ENCODE measurements at places on chromosomes 12 and 14.
A peak's percentile ranks its signal among the peaks of the same experiment; 100 is the strongest.

DNA sequence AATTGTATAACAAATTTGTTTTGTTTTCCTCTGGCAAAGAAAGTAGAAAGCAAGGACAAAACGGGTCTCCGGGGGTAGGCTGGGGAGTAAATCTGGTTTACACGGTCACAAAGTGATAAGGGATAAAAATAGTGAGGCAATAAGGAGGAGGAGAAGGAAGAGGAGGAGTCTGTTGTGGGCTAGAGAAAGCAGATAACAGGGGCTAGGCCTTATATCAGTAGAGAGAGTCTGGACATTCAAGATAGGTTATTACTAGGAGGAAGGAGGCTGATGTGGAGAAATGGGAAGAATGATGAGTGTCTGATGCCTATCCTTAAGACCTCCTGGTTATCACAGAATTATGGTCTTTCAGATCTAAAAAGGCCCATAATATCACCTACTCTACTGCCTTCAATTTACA lies 83.2 kb upstream of the SSTR1 start:
- no peak for DNase-seq

GRCh38 chr12:130791629-130792028 lies 47.4 kb downstream of the STX2 start:
- DNase-seq = no peak

- no peak for DNase-seq
Measured at GRCh38 chr14:79571366-79571765, 639.9 kb downstream of the DIO2 start.

DNA sequence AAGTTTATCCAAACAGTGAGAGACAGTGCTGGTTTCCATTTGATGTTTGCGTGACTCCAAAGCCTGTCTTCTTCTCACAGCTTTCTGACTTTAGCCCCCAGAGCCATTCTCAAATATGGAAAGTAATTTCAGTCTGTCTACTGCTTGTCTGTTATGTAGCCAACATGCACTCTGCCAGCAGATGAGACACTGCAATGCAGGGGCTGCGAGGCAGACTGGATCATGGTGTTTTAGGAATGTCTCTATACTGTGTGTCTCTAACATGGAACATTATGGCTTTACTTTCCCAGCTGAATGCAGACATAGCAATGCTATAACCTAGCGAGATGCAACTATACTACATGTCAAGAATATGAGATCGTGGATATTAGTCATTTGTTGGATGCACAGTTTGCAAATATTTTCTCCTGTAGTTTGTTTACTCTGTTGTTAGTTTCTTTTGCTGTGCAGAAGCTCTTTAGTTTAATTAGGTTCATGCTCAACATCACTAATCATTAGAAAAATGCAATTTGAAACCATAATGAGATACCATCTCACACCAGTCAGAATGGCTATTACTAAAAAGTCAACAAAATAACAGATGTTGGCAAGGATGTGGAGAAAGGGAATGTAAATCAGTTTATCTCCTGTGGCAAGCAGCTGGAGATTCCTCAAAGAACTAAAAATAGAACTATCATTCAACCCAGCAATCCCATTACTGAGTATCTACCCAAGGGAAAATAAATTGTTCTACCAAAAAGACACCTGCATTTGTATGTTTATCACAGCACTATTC lies 235.8 kb upstream of the TMTC1 start:
- no peak for DNase-seq

DNA sequence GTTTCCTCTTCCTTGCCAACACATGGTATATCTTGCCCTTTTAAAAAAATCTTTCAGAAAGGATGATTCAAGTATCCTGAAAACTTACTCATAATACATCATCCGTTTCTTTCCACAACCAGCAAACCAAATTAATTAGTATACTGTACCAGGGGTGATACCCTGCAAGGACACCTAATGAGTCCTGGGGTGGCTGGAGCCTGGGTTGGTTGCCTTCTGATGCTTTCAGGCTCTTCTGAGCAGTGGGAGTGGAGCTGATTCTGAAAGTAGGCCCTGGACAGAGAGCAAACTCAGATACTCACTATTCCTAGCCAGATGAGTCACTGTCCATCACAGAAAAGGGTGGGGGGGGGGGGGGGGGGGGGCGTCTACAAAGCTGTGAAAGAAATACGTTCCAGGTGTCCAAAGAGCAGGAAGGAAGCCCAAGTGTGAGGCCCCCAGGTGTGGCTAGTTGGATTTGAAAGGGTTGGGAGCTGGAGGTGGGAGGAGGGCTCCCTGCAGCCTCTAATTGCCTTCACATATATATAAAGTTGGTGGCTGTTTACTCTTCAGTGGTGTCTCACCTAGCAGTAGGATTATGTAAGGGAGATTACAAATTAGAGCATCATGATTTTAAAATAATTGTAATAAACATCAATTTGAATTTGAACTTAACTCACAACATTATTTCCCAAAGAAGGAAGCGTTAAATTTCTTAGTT lies 36.5 kb downstream of the FBXO33 start:
- DNase-seq = no peak

DNA sequence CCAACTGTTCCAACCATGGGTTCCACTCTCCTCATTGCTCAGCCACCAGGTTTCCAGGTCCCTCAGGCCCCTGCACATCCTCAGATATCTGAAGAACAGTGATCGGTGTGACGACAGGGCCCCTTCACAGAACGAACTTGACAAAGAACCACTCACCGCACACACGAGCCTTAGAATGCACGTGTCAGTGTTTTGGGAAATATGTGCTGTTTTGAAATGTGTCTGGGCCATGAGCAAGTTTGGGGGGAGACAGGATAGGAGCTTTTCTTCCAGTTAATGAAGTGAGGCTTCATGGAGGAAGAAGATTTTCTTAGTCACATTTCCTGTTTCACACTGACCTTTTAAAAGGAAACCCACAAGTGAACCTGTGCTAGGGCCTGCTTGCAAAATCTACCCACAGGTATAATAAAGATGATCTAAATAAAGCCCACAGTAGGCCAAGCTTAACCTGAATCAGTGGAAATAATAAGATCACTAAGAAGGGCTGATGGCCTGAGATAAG lies 58.6 kb downstream of the ZFP36L1 start:
- no peak for DNase-seq

DNA sequence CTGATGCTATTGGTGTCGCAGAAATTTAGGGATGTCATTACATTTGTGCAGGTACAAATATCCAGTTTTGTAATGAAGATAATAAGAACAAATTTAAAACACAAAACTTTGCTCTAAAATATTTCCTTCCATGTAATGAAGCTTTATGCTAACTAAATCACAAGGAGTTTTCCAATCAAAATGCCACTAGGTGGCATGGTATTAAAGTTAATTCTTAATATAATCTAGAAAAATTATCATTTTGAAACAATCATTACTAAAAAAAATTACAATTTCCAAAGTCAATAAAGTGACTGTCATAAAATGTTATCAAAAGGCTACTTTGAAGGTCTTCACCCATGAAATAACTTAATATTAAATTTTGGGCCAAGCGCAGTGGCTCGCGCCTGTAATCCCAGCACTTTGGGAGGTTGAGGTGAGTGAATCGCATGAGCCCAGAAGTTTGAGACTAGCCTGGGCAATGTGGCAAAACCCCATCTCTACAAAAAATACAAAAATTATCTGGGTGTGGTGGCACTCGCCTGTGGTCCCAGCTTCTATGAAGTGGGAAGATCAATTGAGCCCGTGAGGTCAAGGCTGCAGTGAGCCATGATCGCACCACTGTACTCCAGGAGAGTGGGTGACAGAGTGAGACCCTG lies 77.4 kb downstream of the KIF21A start:
- no peak for DNase-seq

- DNase-seq = no peak
Measured at GRCh38 chr14:62084020-62084419, 321.8 kb downstream of the SNAPC1 start.

- DNase-seq = no peak
Measured at GRCh38 chr12:5043589-5044419, at the start of gene KCNA5. Gene KCNA5 (plus strand): TSS chr12:5043879. CDS start chr12:5044148, 269 bp downstream.

DNA sequence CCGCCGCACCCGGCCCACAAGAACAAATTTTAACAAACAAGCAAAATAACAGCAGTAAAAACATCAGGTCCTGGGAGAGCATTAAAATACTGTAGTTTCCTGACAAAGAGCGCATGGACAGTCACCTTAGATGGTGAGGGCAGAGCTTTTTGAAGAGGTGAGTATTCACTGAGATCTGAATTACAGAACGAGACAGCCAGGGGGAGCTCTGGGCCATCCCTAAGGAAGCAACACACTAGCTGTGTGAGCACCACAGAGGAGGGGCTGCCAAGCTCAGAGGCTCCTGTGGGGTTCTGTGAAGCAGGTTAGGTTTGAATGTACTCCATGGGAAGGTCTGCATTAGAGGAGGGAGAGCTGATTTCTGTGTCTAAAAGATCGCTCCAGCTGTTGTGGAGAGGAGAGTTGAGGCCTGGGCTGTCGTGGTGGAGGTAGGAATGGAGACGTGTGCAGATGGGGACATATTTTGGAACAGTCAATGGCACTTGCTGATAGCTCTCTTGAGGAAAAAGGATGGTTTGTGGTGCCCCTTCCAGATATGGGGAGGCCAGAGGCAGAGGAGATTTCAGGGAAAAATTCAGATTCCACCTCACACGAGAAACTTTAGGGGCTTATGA lies 72.9 kb downstream of the TRAFD1 start:
- DNase-seq = peak; percentile 71

- DNase-seq = no peak
Measured at GRCh38 chr14:32068708-32069107, 8.4 kb upstream of the ARHGAP5 start.

GRCh38 chr14:73744874-73745529 lies 30.8 kb upstream of the PNMA1 start:
- no peak for DNase-seq

GRCh38 chr14:96501217-96501739 lies 904 bp upstream of the PAPOLA start:
- no peak for DNase-seq

GRCh38 chr14:21527318-21527679 lies 1.2 kb upstream of the SALL2 start:
- DNase-seq = no peak

GRCh38 chr14:33747749-33748148 lies 203.1 kb downstream of the EGLN3 start:
- no peak for DNase-seq

- no peak for DNase-seq
Measured at GRCh38 chr12:6198556-6198955, 1.6 kb upstream of the CD9 start.

DNA sequence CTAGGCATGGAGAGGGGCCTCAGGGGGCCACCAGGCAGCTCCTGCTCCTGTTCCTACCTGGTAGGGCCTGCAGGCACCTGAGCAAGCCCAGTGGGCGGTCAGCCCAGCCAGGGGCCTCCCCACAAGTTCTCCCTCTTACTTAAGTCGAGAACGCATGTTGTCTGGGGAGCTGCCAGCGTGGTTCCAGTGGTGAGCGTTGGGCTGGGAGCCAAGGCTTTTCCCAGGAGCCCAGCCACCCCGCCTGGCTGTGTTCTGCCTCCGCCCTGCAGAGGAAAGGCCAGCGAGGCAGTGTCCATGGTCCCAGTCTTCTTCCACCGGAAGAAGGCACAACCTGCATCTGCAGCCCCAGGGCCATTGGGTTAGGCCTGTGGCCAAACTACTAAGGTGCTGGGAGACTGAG lies 1.4 kb downstream of the C14orf180 start:
- no peak for DNase-seq

DNA sequence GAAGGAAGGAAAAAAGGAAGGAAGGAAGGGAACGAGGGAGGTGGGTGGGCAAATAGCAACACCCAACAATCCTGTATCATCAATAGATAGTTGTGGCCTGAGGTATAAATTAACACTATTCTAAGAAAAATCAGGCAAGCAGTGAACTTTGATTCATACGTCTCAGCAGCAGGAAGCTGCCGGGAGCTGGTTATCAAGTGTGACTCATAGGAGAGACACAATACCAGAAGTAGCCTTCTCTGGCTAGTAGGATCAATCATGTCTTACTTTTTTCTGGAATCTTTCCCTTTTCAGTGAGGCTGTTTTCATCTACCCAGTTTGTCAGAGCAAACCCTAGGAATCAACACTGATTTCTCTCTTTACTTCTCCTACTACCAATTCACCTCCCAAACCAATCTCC lies 780.5 kb downstream of the NRXN3 start:
- no peak for DNase-seq

- no peak for DNase-seq
Measured at GRCh38 chr12:131613678-131614077, 97.2 kb upstream of the SFSWAP start.

DNA sequence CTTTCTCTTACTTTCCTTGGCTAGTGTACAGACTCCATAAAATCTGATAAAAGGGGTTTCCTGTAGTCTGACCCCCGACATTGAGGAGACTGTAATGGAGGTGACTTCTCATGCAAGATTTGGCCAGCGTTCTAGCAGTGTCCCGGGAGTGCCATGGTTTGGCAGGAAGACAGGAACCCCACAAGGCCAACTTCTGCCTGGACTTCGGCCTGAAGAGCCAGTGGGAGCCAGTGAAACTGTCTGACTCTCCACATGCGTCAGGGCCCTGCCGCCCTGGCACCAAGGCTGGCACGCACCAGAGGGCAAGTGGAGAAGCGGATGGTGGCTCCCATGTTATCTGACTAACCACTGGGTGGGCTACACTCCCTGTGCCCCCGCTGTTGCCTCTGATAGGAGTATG lies 70.5 kb downstream of the TMEM260 start:
- DNase-seq = no peak

DNA sequence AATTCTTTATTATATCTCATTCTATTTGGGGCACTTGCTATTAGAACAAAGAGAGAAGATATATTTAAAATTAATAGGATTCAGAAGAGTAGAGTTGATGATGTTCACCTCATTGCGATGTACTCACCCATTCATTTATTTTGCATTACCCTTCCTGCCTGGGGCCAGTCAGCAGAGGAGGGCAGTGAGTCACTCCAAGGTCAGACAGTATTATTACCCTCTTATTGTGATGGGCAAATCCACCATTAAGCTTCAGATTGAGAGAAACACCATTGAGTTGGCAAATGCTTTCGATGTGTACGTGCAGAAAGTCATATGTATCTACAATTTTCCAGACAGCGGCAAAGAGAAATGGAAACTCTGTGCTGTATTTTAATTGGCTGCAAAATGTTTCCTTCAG lies 134.2 kb downstream of the BICD1 start:
- DNase-seq = no peak

GRCh38 chr14:32457213-32457920 lies 128.3 kb downstream of the AKAP6 start:
- DNase-seq = no peak

- no peak for DNase-seq
Measured at GRCh38 chr14:65290830-65291229, 121.7 kb upstream of the FUT8 start.

DNA sequence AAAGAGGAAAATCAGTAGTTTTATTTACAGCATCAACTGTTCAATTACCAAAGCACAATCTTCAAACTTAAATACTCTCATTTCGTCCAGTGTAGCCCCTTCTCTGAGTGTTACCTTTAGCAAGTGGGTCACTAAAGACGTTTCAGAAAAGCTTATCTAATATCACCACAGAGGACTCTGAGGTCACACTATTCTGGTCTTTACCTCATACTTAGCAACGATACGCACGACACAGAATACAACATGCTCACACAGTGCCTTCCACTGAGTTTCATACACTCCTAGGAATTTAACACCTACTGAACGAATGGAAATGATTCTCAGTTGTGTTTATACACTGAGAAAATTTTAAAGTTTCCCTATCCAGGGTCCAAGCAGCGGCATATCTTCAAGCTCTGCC lies 2.0 kb downstream of the SYT10 start:
- DNase-seq = no peak

GRCh38 chr12:116749884-116750283 lies 11.8 kb downstream of the RNFT2 start:
- DNase-seq = no peak
